ENCODE measurements at places on chromosomes 2 and 18.

- no peak for DNase-seq
Measured at GRCh38 chr2:176753752-176754474, 458.7 kb upstream of the HNRNPA3 start.

- no peak for DNase-seq
Measured at GRCh38 chr2:164734196-164734595, 107.4 kb downstream of the COBLL1 start.

GRCh38 chr2:105849431-105850179 is 104.9 kb downstream of the NCK2 start:
- DNase-seq = no peak

- DNase-seq = no peak
Measured at GRCh38 chr2:323035-323434, 35.1 kb upstream of the ALKAL2 start.

GRCh38 chr2:65647249-65647842 is 214.9 kb upstream of the SPRED2 start:
- DNase-seq = no peak

DNA sequence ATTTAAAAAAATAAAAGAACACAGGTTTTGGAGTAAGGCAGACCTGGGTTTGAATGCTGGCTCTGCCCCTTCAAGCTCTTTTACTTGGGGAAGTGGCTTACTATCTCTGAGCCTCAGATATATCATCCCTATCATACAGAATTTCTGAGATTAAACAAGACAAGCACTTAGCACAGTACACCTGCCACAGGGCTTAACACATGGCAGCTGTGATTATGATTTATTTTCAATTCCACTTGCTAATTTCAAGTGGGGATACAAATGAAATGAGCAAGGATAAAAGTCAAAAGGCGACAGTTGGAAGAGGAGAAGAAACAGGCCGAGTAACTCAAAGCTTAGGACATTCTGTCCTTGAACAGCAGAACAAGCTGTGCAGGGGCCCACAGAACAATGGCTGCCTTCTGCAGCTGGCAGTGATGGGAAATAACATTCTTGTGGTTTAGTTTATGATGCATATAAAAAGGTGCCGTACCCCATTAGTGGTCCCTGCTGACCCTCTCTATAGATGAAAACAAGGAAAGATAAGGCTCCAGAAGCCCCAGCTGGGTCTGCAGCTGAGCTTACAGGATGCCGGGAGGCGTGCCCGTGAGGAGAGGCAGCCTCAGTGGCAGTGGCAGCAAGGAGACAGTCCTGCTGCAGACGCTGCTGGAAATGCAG is 45.3 kb downstream of the KIF3C start:
- peak; percentile 36 for DNase-seq

- peak; percentile 83 for DNase-seq
Measured at GRCh38 chr2:28048341-28048740, 157.8 kb downstream of the BABAM2 start.

DNA sequence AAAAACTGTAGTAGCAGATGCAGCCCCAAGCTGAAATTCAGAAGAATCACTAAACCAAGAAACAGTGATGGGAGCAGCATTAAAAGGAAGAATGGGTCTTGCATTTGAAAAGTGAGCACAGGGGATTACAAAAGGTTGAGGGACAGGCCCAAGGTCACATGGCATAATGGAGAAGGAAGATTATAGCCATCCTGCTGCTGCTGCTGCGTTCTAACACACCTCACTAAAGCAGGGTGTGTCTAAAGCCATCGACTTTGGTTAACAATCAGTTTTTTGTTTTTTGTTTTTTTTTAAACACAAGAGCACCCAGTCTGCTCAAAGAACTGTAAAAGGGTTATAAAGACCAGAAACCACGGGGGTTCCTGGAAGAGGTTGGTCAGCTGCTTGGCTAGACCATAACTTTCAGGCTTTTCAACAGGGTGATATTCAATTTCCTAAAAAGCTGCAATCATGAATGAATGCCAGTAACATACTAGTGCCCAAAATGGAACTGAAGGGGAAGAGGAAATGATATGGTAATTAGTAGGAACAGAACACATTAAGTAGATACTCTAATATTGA is 102.6 kb downstream of the MYO5B start:
- no peak for DNase-seq

GRCh38 chr2:128791985-128792320 is 473.3 kb upstream of the HS6ST1 start:
- DNase-seq = no peak

GRCh38 chr2:133138693-133139092 is 429.6 kb downstream of the NCKAP5 start:
- no peak for DNase-seq

All from iris pigment epithelial cell (primary cell).